ENCODE measurements at places on chromosomes 11 and 22. TPM values are rescaled to one million over a fixed set of nuclear protein-coding genes. Genes with fewer than 3 reads are reported as not detected.

DNA sequence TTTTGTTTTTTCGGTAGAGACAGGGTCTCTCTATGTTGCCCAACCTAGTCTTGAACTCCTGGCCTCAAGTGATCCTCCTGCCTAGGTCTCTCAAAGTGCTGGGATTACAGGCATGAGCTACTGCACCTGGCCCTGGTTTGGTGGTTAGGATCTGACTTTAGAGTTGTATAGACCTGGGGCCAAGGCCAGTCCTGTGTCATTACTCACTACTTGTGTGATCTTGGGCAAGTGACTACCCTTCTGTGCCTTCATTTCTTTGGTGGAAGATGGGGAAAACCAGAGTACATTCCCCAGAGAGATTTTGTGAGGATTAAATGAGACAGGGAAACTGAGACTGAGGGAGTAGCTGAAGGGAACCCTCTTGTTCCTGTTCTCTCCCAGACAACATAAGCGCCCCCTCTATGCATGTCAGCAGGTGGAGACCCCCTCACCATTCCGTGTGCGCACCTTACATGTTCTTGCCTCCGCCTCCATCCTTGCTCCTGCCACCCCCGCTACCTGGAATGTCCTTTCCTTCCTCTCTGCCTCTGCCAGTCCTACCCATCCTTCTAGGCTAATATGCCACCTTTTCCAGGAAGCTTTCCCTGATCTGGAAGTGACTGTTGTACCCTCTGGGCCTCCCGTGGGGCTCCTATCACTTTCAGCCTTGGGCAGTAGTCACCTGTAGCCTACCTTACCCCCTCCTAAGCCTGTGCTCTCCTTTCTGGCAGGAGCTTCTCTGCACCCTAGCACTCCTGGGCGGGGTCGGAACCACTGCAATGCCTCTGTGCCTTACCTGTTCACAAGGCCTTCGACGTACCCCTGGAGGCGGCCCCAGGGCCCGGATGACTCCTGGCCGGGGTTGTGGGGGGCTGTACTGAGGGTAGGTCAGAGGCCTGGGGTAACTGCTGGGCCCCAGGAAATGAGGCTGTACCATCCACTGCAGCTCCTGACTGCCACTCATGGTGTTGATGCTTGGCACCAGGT, 3.9 kb downstream of the FOSL1 start:
- no peak for DNase-seq

- no peak for DNase-seq
Measured at GRCh38 chr11:70290361-70291065, 20.0 kb downstream of the PPFIA1 start.

LRRC32 gene
- 0.89 TPM for total RNA-seq

GRCh38 chr11:100918551-100919500, 210.8 kb downstream of the PGR start:
- DNase-seq: no peak

- DNase-seq: no peak
Measured at GRCh38 chr11:42947405-42947804, 364.4 kb upstream of the API5 start.

DNA sequence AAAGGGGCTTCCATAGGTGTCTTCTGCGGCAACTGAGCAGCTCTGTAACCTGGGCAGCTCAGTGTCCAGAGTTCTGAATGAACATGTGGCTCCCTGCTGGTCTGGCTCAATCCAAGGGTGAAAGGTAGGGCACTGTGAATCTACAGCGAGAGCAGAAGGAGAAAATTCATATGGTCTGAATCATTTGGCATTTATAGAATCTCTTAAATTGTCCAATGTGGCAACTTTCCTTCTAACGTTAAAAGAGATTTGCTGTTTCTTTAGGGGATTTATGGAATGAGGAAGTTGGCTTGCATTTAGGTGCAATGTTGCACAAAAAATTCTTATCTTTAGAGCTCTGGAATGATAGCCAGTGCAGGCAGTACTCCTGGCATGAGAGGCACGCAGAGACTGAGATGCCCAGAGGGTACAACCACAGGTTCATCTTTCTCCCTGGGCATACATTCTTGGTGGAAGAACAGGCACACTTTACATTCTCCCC, 17.0 kb downstream of the ATXN10 start:
- DNase-seq: no peak

GRCh38 chr11:10931761-10932670, 74.2 kb upstream of the ZBED5 start:
- peak; percentile 72 for DNase-seq

DNA sequence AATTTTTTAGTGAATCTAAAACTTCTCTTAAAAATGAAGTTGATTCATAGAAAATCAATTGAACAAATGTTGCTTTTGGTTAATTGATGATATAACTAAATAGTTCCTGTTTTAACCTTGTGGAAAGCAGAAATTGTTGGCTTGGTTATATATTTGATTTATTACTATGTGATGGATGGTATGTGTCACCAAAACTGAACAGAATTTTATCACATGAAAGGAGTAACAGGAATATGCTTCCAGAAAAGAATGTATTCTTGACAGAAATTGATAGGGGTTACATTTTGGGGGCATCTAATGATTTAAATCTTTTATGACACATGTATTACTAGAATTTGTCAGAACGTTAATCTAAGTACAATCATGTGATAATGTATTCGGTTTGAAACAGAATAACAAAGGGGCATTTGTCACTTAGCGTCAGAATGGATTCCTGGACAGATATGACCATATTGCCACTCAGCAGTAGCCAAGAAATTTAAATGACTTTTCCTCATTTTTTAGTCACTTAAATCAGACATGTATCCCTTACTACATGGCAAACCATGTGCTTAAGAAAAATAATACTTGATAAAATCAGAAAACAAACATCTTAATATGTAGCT, 295.2 kb downstream of the GRM5 start:
- no peak for DNase-seq

DDIAS gene
- 53.0 TPM for total RNA-seq

PLAAT5 gene
- 11.6 TPM for total RNA-seq

GRCh38 chr11:32003335-32003734, 87.5 kb upstream of the RCN1 start:
- no peak for DNase-seq

GRCh38 chr11:95503047-95503446, 272.0 kb upstream of the SESN3 start:
- no peak for DNase-seq

DNA sequence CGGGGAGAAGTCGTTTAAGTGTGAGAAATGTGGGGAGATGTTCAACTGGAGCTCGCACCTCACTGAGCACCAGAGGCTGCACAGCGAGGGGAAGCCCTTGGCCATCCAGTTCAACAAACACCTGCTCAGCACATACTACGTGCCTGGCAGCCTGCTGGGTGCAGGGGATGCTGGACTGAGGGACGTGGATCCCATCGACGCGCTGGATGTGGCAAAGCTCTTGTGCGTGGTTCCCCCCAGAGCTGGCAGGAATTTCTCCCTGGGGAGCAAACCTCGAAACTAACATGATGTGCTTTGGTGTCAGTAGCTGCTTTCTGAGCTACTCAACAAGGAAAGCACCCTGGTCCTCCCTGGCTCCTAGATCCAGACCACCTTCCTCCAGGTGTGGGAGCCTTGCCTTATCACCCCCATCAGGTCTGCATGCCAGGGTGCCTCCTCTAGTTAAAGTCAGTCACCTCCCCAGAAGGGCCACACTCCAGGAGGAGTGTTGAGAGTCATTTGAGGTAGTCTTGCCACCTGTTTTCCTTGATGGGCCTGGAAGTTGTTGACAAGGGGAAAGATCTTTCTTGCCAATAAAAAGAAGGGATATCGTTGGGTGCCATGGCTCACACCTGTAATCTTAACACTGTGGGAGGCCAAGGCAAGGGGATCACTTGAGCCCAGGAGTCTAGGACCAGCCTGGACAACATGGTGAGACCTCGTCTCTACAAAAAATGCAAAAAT, 12.9 kb downstream of the ZNF74 start:
- no peak for DNase-seq

MFRP gene
- 0.03 TPM for total RNA-seq

DNA sequence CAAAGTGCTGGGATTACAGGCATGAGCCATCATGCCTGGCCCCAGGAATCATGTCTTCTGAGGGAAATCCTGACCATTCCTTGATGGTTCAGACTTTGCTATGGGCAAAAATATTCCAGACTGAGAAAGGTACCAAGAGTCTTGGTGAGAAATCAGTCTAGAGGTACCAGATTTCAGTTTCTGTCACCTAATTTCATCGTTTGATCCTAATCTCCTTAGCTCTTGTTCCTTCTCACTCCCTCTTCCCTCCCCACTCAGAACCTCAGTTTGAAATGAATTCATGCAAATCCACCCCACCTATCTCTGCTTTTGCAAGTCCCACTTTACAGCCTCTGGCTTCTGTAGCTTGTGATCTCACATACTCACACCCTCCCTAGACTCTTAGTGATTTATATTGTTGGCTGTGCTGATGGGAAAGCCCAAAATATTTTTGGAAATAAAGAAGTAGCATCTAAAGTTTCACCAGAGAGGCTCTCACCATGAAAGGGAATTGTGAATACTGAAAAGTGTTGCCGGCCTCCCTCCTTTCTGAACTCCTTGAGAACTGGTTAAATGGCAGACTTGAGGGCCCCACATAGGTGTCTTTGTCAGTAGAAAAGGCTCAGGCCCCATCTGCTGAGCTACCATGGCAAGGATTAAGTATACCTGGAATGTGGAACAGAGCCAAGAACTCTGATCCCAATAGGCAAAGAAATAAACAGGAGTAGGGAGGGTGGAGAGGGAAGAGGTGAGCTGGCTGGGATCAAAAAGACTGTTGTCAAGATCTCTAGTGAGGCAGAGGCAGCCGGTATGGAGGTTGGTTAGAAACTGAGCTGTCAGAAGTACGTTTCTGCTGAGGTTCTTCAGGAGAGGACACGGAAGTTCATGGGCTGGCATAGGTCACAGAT, 190.5 kb upstream of the MTMR2 start:
- no peak for DNase-seq

DNA sequence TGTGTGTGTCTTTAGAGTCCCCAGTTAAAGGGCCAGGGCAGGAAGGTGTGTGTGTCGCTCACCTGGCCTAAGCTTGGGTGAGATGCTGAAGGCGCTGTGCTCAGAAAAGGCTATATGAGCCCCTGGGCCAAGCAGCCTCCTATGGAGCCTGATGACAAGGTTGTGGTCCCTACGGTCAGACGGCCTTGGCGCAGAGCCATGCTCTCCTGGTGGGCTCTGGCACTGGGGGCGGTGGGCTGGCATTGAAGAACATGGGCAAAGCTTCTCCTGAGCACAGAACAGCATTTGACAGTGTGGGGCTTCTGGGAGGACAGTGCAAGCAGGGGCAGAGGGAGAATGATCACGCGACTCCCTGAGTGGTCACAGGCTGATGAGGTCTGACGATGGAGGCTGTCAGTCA, 10.7 kb upstream of the LRRC10B start:
- no peak for DNase-seq

- DNase-seq: peak; percentile 21
Measured at GRCh38 chr22:29917052-29917902, 34.3 kb downstream of the MTMR3 start.

ARAP1 gene
- 116 TPM for total RNA-seq

DNA sequence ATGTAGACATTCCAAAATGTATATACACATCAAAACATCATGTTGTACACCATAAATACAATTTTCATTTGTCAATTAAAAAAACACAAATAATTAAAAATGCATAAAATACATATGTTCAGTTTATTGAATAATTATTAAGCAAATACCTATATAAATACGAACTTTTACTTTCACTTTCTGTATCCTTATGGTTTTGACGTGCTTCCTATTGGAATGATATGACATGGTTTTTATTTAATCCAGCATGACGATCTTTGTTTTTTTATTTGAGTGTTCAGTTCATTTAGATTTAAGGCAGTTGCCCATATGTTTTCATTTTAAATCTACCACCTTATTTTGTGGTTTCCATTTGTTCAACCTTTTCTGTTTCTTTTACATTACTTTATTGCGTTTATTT, 198.3 kb upstream of the PLET1 start:
- DNase-seq: no peak

DNA sequence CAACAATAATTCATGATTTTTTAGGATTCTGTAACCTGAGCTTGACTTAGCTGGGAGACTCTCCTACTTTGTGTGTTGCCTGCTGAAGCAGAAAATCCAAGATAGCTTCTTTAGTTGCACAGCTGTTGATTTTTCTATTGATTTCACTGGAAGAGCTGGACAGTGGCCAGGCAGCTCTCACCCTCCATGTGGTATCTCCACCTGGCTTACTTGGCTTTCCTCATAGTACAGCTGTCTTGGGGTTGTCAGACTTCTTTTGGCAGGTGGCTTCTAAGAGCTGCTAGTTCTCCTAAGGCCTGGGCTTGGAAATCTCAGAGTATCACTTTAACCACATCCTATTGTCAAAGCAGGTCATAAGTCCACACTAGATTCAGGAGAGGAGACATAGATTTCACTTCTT, 130.8 kb upstream of the SPON1 start:
- no peak for DNase-seq

GRCh38 chr11:11789735-11790369, 51.9 kb upstream of the USP47 start:
- DNase-seq: peak; percentile 45

DNA sequence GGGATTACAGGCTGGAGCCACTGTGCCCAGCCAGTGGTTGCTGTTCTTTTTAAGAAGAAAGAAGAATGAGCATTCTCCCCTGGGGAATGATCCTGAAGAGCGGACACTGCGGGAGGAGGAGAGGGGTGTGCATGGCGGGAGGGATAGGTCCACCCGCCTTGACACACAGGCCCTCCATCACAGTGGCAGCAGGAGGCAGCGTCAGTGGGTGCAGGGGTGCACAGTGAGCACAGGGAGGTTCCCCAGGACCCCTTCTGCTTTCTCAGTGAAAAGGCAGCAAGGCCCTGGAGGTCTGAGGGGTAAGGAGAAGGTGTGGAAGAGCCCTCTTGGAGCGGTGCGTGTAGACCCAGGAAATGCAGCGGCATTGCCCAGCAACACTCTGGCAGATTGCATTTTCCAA, 28.9 kb upstream of the CBX7 start:
- no peak for DNase-seq

DNA sequence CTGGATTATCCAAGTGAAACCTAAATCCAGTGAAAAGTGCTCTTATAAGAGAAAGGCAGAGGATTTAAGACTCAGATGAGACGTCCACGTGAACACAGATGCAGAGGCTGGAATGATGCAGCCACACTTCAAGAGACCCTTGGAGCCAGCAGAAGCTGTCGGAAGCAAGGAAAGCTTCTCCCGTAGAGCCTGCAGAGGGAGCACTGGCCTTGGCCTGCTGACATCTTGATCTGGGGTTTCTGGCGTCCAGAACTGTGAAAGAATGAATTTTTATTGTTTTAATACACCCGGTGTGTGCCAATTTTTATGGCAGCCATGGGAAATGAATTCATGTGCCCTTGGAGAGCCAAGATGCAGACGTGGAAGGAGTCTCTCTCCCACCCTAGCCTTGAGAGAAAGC, 407.0 kb upstream of the B3GAT1 start:
- DNase-seq: peak; percentile 67

- no peak for DNase-seq
Measured at GRCh38 chr11:70727899-70728620, 329.7 kb downstream of the CTTN start.
